Upper lobe of right lung (tissue), 1 donor: ENCODE measurements at places on chromosomes 1 and 21. TPM values are rescaled to one million over a fixed set of nuclear protein-coding genes. Genes with fewer than 3 reads are reported as not detected.

GRCh38 chr1:1941868-1942752 lies 23.0 kb upstream of the TMEM52 start:
- H3K4me3 ChIP-seq, result no peak overlapping the region
- peaks cover 7% of the 10 kb centered on the region for H3K4me1 ChIP-seq
- H3K27me3 ChIP-seq, result peaks cover 15% of the 10 kb centered on the region
- H3K36me3 ChIP-seq, result no peaks in the 10 kb centered on the region
- no peak overlapping the region for H3K27ac ChIP-seq

DNA sequence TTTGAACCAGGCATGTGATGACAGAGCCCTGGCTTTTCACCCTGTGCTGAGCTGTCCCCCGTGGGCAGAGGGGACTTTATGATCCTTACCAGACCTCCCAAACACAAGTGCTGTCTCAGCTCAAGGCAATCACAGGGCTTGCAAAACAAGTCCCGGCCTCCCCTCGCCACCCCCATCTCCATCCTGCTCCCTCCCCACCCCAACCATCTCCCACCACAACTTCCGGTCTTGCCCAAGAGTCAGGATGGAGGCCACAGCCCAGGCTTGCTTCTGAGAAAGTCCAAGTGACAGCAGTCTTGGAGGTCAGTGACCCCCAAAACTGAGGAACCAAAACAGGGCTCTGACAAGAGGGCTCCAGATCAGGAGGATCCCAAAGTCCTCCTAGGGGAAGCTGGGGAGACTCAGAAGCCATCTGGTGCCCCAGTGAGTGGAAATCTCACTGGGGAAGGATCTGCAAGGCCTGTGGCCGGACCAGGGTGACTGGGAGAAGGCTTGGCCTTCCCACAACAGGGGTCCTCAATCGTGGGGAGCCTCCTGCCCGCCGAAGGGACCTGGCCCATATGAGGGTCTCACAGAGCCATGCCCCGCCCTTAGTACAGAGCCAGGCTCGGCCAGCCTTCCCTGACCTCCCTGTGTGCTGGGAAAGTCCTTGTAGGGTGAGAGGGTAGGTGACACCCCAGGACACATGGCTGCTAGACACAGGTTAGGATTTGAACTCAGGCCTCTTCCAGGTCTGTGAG lies 4.5 kb upstream of the SDC3 start:
- H3K36me3 ChIP-seq, result no peaks in the 10 kb centered on the region
- H3K4me1 ChIP-seq, result peaks cover 13% of the 10 kb centered on the region
- peak; percentile 81 for DNase-seq

DNA sequence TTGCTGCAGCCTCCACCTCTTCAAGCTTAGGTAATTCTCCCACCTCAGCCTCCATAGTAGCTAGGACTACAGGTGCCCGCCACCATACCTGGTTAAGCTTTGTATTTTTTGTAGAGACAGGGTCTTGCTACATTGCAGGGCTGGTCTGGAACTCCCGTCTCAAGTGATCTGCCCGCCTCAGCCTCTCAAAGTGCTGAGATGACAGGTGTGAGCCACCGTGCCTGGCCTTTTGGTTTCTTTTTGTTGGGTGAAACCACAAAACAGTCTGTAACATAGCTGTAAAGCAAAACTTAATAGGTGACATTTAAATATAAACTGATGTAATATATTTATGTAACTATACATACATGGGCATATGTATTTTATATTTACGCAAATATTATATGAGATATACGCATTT lies 3.1 kb upstream of the DNAJC11 start:
- no peaks in the 10 kb centered on the region for H3K27me3 ChIP-seq
- peaks cover 7% of the 10 kb centered on the region for H3K4me1 ChIP-seq
- no peaks in the 10 kb centered on the region for H3K36me3 ChIP-seq
- no peak overlapping the region for H3K27ac ChIP-seq
- no peak for DNase-seq

GRCh38 chr1:116692879-116693278 lies 25.3 kb upstream of the IGSF3 start:
- no peak for DNase-seq
- H3K4me3 ChIP-seq, result no peak overlapping the region
- H3K27me3 ChIP-seq, result no peaks in the 10 kb centered on the region

- no peak overlapping the region for H3K27ac ChIP-seq
Observed at GRCh38 chr1:183293241-183293640, 107.2 kb downstream of the LAMC2 start.

DNA sequence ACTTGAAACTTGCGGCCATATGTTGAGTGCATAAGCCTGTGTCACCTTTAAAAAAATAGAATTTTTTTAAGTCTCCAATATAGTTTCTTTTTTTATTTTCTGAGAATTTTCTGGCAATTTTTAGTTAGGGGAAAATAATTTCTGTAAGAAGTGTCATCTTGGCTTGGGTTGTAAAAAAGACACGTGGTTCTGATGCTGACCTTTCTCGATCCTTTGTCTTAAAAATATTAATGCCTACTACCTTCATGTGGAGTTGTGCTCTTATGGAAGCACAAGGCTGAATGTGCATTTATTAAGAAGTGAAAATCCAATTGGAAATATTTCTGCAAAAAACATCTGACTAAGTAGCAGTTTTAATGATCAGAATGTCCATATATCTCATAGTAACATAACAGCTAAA lies 3.5 kb downstream of the ELAVL4 start:
- no peaks in the 10 kb centered on the region for H3K4me1 ChIP-seq
- no peak overlapping the region for H3K27ac ChIP-seq
- no peak for DNase-seq

- no peak for DNase-seq
- H3K27ac ChIP-seq, result no peak overlapping the region
- no peaks in the 10 kb centered on the region for H3K27me3 ChIP-seq
- H3K36me3 ChIP-seq, result no peaks in the 10 kb centered on the region
- H3K4me1 ChIP-seq, result no peaks in the 10 kb centered on the region
Observed at GRCh38 chr1:101902199-101902598, 94.5 kb downstream of the OLFM3 start.

- no peaks in the 10 kb centered on the region for H3K4me1 ChIP-seq
- H3K27me3 ChIP-seq, result no peaks in the 10 kb centered on the region
- peak overlapping the region; percentile 34 for H3K4me3 ChIP-seq
- no peak overlapping the region for H3K27ac ChIP-seq
Observed at GRCh38 chr1:208731981-208732821, 488.0 kb upstream of the PLXNA2 start.

GRCh38 chr1:241299347-241299746 lies 57.7 kb downstream of the RGS7 start:
- DNase-seq, result no peak
- H3K36me3 ChIP-seq, result no peaks in the 10 kb centered on the region
- no peaks in the 10 kb centered on the region for H3K27me3 ChIP-seq
- no peaks in the 10 kb centered on the region for H3K4me1 ChIP-seq

- H3K4me3 ChIP-seq, result no peak overlapping the region
- DNase-seq, result no peak
- peaks cover 5% of the 10 kb centered on the region for H3K36me3 ChIP-seq
- H3K4me1 ChIP-seq, result peaks cover 20% of the 10 kb centered on the region
Observed at GRCh38 chr1:112444269-112444668, 48.3 kb downstream of the CTTNBP2NL start.

DNA sequence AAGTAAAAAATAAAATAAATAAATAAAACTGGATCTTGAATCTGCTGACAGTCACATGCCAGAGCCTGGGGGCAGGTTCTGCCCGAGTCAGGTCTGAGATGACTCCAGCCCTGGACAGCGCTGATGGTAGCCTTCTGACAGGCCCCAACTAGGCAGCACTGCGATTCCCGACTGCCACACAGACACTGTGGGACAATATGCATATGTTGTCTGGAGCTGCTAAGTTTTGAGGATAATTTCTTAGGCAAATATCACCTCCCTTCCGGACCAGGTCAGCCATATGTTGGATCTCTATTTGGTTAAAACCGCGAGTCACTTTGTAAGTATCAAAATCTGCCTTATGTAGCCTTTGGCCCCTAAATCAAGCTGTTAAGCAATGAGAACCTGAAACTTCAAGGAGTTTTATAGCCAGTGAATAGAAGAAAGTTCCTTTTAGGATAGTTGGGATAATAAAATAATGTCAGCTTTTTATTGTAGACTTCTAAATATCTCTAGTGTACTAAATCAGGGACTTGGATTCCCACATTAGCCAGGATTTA lies 20.8 kb upstream of the TRIM17 start:
- no peak overlapping the region for H3K4me3 ChIP-seq
- H3K27ac ChIP-seq, result no peak overlapping the region
- H3K36me3 ChIP-seq, result no peaks in the 10 kb centered on the region
- DNase-seq, result no peak
- H3K27me3 ChIP-seq, result peaks cover 26% of the 10 kb centered on the region

Gene UBL4B
- total RNA-seq, result not detected

Gene IFI44
- total RNA-seq, result 63.2 TPM

GRCh38 chr1:183467687-183468086 lies 4.6 kb upstream of the SMG7 start:
- H3K27ac ChIP-seq, result no peak overlapping the region
- H3K36me3 ChIP-seq, result no peaks in the 10 kb centered on the region
- no peak for DNase-seq

GRCh38 chr1:230824919-230825721 lies 43.2 kb downstream of the C1orf198 start:
- peak overlapping the region; percentile 47 for H3K27ac ChIP-seq
- no peak for DNase-seq
- H3K4me1 ChIP-seq, result peaks cover 21% of the 10 kb centered on the region
- H3K27me3 ChIP-seq, result no peaks in the 10 kb centered on the region

DNA sequence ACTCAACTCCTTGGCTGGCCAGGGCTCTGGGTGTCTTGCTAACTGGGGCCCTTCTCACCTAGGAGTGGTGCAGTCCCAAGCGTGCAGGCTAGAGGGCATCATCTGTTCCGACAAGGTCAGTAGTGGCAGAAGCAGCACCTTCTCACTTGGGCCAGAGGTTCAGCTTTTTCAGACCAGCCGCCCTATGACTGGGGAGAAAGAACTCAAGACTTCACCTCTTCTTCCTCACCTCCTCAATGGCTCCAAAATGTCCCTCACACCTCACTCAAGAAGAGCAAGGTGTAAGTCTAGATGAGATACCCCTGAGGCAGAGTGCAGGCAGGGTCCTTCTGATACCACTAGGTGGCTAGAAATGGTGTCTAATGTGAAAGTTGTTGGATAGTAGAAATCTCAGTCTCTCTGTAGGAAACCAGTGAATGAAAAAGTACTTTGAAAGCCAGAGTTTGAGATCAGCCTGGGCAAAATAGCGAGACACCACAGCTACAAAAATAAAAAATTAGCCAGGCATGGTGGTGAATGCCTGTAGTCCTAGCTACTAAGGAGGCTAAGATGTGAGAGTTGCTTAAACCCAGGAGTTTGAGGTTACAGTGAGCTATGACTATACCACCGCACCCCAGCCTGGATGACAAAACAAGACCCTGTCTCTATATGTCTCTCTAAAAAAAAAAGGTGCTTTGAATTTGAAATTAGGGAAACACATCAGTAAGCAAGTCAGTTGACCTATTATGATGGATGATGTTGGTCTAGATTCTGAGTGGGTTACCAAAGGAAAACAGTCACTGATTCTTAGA lies 8.6 kb upstream of the IL20 start:
- DNase-seq, result no peak
- H3K27me3 ChIP-seq, result no peaks in the 10 kb centered on the region
- no peaks in the 10 kb centered on the region for H3K4me1 ChIP-seq
- H3K4me3 ChIP-seq, result no peak overlapping the region

DNA sequence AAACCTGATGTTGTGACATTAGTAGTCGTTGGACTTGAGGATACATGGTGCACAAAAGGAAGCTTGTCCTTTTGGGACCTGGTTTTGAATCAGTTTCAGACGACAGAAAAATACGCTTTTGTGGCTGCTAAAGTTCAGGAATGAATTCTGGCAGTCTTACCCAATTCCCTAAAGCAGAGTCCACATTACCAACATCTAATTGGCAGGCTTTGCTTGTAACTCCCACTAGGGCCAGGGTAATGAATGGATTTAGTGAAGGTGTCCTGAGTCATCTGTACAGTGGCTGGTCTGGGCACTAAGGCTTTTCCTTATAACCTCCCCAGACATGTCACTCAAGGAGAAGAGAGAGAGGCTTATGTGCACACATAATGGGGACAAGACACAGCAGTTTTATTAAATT lies 66.2 kb upstream of the RNPC3 start:
- H3K27ac ChIP-seq, result no peak overlapping the region
- H3K27me3 ChIP-seq, result no peaks in the 10 kb centered on the region
- no peaks in the 10 kb centered on the region for H3K36me3 ChIP-seq
- DNase-seq, result no peak

GRCh38 chr1:66156144-66156543 lies 363.4 kb downstream of the PDE4B start:
- H3K27ac ChIP-seq, result no peak overlapping the region
- no peak overlapping the region for H3K4me3 ChIP-seq
- no peaks in the 10 kb centered on the region for H3K4me1 ChIP-seq
- H3K27me3 ChIP-seq, result no peaks in the 10 kb centered on the region
- no peaks in the 10 kb centered on the region for H3K36me3 ChIP-seq
- DNase-seq, result no peak

Gene DNAH14
- 14.9 TPM for total RNA-seq

Gene ARHGEF16
- 12.2 TPM for total RNA-seq

Gene NUDT17
- total RNA-seq, result 1.8 TPM

Gene CHD5
- total RNA-seq, result 0.23 TPM

Gene FCRL6
- 3.2 TPM for total RNA-seq

Gene RGS13
- 4.7 TPM for total RNA-seq

GRCh38 chr1:58919959-58920321 lies 136.1 kb upstream of the JUN start:
- H3K27me3 ChIP-seq, result no peaks in the 10 kb centered on the region
- no peak for DNase-seq
- no peak overlapping the region for H3K27ac ChIP-seq
- H3K4me3 ChIP-seq, result no peak overlapping the region
- peaks cover 12% of the 10 kb centered on the region for H3K4me1 ChIP-seq
- H3K36me3 ChIP-seq, result no peaks in the 10 kb centered on the region

GRCh38 chr21:40845441-40845995 lies 1.4 kb downstream of the DSCAM start:
- no peaks in the 10 kb centered on the region for H3K36me3 ChIP-seq
- no peak overlapping the region for H3K27ac ChIP-seq
- no peak for DNase-seq
- H3K4me1 ChIP-seq, result no peaks in the 10 kb centered on the region

Gene VWA5B1
- total RNA-seq, result 0.09 TPM

Gene TEDDM1
- total RNA-seq, result not detected

DNA sequence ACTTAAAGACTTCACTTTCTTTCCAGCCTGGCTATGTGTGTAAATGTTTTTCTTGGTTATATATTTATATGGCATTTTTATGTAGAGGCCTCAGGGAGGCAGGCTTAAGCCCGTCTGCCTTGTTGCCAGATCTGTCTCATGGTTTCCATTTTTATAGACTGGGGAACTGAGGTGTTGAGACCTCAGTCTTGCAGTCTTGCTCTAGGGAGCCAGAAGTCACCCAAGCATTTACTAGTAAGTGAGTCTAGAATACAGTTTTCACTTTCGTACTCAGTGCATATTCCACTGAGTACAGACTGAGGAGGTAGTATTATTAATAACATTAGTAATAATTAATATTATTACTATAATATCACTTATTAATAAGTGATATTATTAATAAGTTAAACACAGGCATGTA lies 161.4 kb downstream of the UCK2 start:
- no peaks in the 10 kb centered on the region for H3K36me3 ChIP-seq
- no peak for DNase-seq
- H3K27me3 ChIP-seq, result no peaks in the 10 kb centered on the region
- no peak overlapping the region for H3K4me3 ChIP-seq
- H3K27ac ChIP-seq, result no peak overlapping the region
- no peaks in the 10 kb centered on the region for H3K4me1 ChIP-seq

Gene ADAMTS1
- total RNA-seq, result 122 TPM

Gene CATSPERE
- total RNA-seq, result 1.1 TPM

- no peaks in the 10 kb centered on the region for H3K36me3 ChIP-seq
- H3K27me3 ChIP-seq, result no peaks in the 10 kb centered on the region
- no peak overlapping the region for H3K27ac ChIP-seq
- H3K4me3 ChIP-seq, result no peak overlapping the region
- no peak for DNase-seq
Observed at GRCh38 chr1:110638058-110638457, 31.9 kb upstream of the KCNA2 start.
